ENCODE measurements at places on chromosomes 7 and 10.

- no peak for DNase-seq
These were observed 46.7 kb upstream of the PDZD8 start for GRCh38 chr10:117421985-117422384.

DNA sequence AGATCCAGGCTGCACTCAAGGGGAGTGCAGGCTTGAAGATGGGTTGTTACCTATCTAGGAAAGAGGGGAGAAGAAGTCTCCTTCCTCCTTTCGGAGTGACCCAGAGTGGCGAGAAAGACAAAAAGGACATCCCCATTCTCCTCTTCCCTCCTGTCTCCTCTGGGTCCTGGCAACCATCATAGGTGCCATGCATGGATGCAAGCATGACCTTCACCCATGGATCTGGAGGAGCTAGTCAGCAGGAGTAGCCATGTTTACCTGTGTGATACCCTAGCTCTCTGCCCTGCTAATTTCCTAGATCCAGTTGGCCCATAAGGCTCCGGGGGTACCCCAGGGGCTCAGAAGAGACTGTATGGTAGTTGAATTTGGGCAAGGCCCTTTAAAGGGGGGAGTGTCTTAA lies 17.2 kb upstream of the CROT start:
- no peak for DNase-seq

GRCh38 chr7:124124201-124124600 lies 91.3 kb upstream of the TMEM229A start:
- no peak for DNase-seq

GRCh38 chr10:106716381-106716780 lies 448.1 kb downstream of the SORCS1 start:
- DNase-seq = no peak

All from esophagus squamous epithelium (tissue), 5 donors.